ENCODE measurements at places on chromosomes 12 and 14.

DNA sequence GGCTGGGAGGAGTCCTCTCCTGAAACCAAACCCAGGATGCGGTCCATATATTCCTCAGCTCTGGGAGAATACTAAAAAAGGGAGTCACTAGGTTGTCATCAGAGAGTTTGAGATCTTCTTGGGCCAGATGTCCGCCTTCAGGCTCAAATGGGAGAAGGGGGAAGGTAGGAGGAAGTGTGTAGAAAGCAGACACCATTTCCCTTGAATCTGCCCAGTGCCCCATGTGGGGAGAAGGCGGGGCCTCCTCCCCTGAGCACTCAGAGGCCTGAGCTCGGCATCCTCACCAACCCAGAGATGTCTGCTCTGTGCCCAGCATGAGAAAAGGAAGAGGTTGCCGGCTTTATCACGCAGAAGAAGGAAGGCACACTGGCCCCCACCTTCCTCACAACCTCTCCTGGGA is 37.3 kb downstream of the LTBP2 start:
- DNase-seq = no peak

DNA sequence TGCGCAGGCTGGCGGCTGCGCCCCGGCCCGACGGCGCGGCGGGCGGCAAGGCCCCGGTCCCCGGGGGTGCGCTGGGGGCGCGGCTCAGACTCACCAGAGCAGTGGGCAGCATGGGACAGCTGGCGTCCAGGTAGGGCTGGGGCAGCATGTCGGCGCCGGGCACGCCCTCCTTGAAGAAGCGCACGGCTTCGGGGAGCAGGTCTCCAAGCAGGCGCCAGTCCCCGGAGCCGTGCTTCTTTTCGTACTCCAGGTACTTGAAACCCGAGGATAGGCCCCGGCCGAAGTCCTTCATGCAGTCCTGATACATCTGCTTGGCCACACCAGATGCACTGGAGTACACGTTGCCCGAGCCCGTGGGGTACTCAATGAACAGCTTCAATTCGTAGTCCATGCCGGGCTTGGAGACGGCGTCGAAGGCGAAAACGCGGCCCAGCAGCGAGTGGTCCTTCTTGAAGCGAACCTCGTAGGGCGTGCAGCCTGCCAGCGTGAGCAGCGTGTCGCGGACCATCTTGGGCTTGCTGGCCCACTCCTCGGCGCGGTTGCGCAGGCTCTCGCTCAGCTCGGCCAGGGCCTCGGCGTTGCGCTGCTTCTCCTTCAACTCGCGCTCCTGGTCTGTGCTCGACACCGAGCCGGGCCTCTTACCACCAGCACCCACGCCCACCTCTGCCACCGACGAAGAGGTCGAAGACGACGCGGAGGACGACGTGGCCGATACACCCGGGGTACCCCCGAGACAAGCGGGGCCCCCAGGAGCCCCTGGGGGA is 2.2 kb downstream of the IRF2BPL start:
- no peak for DNase-seq

DNA sequence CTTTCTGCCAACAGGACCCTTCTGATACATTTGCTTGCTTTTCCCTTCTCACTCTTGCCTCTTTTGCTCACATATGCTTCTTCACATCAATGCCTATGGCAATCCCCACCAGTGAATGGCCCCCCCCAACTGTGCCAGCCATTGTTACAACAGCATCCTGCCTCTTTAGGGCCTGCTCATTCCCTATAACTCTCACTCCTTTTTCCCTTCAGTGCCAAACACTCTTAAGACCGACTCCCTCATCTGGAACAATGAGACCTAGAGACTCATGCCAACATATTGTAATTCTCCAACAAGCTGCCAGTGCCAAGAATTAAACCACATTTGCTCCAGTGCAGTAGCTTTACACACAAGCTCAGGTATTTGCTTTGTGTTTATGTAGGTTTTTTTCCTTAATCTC is 189.0 kb downstream of the SOX5 start:
- DNase-seq = no peak

DNA sequence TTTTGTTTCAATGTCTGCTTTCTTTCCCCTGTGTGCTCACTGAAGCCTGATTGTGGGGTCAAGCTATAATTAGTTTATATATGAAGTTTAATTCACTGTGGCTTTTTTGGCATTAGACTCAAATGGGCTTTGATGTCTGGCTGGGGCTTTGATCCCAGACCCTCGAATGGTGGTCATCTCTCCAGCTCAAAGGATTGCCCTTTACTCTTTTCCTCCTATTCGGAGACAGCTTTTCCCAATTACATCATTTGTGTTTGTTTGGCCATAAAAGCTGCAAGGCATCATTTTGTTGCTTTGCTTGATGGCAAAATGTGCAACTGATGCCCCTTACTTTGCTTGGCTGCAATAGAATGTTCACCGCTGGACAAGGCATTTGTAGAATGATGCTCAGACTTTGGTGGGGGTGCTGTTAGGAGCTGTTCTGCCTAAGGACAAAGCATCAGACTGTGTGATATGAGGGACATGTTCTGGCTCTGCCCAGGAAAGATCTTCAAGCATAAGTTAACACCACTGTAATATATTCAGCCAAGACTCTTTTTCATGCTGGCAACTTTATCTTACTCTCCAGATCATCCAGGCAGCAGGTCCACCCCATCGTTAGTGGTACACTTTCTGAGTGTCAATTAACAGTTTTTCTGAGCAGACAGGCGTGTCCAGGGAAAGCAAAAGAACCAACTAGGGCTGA is 3.2 kb upstream of the DACT1 start:
- no peak for DNase-seq
